ENCODE measurements at places on chromosomes 7 and 10. TPM values are rescaled to one million over a fixed set of nuclear protein-coding genes. Genes with fewer than 3 reads are reported as not detected.

TMEM229A gene
- total RNA-seq, result 0.24 TPM

DNA sequence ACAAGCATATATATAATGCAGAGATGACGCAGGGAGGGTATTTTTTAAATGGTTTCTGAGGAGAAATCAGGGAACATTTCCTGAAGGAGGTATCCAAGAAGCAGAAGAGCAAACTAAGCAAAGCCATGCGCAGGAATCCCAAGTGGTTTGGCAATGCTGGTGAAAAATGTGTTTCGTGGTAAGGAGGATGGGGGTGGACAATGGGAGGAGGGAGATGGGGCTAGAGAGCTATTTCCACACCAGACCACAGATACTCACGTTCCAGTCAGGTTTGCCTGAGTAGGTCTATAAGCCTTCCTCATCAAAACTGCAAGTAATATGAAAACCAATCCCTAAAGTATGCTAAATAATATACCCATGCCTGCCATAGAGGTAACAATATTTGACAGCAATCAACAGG lies 223.7 kb upstream of the MKLN1 start:
- no peak for DNase-seq

- DNase-seq, result no peak
Measured at GRCh38 chr7:94056796-94057207, 52.6 kb upstream of the BET1 start.

DNA sequence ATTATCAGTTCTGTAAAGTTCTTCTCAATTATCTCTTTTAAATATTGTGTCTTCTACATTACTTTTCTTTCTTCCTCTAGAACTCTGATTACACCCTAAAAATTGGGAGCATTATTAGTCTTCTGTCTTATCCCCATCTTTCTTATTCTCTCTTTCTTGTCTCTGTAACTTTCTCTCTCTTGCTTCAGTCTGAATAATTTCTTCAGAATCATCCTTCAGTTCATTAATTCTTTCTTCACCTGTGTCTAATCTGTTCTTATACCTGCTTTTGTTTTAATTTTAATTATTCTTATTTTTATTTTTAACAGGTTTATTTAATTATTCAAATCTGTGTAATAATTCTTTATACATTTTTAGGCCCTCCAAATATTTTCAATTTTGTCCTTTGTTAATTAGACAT lies 114.3 kb downstream of the GATA3 start:
- no peak for DNase-seq

GRCh38 chr10:662686-663465 lies 26.6 kb downstream of the DIP2C start:
- DNase-seq, result no peak

INTS15 gene
- 13.6 TPM for total RNA-seq

GRCh38 chr7:83850125-83850524 lies 201.2 kb upstream of the SEMA3E start:
- DNase-seq, result no peak

PIP gene
- not detected for total RNA-seq

TCAF2 gene
- total RNA-seq, result 0.54 TPM

DNA sequence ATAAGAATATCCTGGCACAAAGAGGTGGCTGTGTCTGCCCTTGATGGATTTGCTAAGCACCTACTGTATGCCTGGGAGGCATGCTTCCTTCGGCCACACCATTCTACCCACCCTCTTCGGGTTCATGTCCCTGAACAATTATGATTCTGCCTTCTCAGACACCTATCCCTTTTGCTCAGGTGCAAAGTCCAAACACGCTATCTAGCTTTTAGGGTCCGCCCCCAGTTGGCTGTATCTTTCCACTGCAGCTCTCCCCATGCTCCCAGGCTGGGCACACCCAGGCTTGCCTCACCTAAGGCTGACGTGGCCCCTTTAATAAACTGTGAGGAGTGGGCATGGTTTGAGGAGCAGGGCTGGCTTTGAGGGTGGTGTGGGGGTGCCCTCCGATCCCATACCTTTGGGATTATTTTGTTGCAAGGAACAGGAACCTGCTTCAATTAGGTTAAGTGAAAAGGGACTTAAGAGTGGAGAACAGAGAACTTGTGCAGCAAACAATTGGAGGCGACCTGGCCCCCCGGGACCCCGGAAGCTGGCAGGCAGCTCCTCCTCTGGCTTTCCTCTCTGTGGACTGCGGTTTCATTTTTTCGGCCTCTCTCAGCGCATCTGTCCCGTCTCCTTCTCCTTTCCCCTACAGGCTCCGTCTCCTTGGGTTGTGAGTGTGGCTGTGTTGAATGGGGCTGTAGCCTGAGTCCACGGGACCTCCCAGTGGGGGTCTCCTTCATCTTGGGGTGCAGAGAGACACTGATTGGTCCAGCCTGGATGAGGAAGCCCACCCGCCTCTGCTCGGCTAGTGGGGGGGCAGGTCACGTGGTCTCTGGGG lies 3.8 kb downstream of the CLIP2 start:
- DNase-seq, result no peak

DNA sequence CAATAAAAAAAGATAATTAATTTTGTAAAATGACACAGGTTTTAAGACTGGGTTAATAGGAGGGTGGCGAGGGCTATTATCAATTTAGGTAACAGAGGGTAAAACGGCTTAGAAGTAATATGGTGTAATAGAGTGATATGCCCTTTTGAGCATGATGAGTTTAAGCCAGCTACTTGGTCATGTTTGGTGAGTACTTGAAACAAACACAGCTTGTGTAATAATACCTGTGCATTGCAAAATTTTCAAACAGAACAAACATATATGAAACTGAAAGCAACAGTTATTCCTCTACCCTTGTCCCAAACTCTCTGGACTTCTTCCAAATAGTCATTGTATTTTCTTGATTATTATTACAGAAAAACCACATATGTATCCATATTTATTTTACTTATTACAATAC lies 241.7 kb downstream of the MAGI2 start:
- DNase-seq, result no peak

GRCh38 chr10:47378183-47378510 lies 5.9 kb downstream of the ZNF488 start:
- DNase-seq, result no peak

DNA sequence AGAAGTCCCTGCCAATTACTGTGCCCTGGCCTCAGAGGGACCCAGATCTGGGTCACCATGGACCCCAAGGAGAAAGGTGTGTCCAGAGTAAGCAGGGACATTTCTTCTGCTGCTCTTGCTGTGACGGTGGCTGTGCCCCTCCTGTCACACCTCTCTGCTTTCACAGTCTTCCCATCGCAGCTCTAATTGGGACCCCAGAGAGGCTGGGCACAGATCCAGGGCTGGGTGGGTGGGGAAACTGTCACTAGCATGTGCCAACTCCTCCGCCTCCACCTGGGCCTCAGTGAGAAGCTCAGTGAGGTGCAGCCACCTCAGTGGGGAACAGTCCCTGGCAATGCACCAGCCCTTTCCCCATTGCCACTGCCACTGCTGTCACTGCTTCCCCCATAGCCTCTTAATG lies 37.3 kb upstream of the ADCYAP1R1 start:
- DNase-seq, result no peak

GRCh38 chr10:78771808-78772455 lies 296.8 kb upstream of the ZMIZ1 start:
- DNase-seq, result peak; percentile 56

- DNase-seq, result no peak
Measured at GRCh38 chr10:57946833-57947232, 320.9 kb downstream of the IPMK start.

DNA sequence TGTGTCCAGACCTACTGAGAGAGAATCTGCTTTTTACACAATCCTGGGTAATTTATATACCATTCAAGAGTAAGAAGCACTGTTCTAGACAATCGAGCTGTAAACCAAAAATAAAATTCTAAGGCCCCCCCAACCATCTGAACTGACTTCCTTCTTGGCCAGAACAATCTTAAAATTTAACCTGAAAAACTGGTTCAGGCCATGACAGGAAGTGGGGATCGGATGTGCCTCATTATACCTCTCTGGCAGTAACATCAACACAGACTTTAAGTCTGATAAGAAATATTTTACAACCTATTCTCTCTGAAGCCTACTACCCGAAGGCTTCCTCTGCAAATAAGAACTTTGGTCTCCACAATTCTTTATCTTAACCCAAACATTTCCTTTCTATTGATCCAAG lies 75.2 kb upstream of the KIF5B start:
- DNase-seq, result no peak

RPEL1 gene
- total RNA-seq, result not detected

- DNase-seq, result peak; percentile 81
Measured at GRCh38 chr7:5424749-5425506, 1.3 kb upstream of the TNRC18 start.
